ENCODE measurements at places on chromosomes 3 and 15. TPM values are rescaled to one million over a fixed set of nuclear protein-coding genes. Genes with fewer than 3 reads are reported as not detected.

DNA sequence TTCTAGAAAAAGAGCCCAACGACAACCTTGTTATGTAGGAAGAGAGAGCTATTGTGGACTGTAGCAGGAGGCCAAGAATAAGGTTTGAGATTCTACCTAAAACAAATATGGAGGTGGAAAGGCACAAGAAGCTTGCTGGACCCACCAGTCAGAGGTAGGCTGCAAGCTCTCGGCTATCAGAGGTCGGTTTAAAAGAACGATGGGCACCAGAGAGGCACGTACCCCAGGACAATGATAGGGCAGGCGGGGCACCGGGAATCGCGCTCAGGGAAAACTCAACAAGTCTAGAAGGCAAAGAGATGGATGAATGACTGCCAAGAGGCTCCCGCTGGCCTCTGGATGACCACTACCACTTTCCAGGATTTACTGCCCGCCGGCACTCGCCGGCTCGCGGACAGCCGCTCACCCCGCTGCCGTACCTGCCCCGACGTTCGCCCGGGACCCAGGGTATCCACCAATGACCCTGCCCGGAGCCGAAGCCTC, 1.1 kb downstream of the HDGFL3 start:
- DNase-seq, result no peak

GRCh38 chr15:69478259-69478781, 25.7 kb downstream of the RPLP1 start:
- no peak for DNase-seq

DNA sequence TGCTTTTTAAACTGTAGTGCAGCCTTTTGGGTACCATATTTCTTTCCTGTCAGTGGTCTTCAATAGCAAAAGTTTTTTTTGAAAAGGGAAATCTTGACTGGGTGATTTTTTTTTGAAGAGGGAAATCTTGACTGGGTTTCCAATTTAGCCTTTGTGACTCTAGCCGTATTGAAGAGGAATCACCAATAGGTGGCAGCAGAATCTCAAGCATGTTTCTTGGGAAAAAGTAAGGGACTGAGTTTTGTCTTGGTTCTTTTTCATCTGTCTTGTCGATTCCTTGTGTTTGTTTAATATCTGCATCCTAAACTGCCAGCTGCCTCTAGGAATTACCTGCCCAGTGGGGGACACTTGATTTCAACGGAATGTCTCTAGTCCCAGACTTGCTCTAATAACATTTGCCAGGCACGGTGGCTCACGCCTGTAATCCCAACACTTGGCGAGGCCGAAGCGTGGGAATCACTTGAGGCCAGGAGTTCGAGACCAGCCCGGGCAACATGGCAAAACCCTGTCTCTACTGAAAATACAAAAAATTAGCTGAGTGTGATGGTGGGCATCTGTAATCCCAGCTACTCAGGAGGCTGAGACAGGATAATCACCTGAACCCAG, 89.2 kb downstream of the RBPMS2 start:
- DNase-seq, result no peak

DNA sequence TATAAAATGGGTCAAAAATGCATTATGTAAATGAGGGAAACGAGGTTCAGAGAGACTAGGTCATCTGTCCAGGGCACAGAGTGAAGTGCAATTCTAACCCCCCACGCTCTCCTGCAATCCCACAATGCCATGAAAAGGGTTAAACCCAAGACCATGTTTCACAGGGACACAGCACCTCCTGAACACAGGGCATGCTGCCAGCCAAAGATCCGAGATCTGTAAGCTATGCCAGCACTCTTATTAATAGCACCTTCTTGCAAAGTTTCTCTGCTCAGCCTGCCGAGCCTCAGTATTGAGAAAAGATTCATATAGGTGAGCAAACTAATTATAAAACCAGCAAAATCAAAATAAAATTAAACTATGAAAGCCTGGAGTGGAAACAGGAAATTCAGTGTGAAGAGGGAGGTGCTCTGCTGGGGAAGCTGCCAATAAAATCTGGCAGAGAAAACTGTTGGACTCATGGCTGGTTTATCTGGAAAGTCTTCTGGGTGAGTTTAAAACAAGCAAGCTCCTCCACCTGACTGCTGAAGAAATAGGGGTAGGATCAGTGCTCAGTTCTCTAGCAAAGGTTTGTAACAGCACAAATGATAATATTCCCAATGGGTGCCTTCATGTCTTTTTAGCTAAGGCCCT, 50.3 kb downstream of the LRIG1 start:
- no peak for DNase-seq

- DNase-seq, result no peak
These were observed 126.9 kb downstream of the IQCH start for GRCh38 chr15:67381416-67382045.

GRCh38 chr3:85571835-85572234, 613.0 kb downstream of the CADM2 start:
- no peak for DNase-seq

DNA sequence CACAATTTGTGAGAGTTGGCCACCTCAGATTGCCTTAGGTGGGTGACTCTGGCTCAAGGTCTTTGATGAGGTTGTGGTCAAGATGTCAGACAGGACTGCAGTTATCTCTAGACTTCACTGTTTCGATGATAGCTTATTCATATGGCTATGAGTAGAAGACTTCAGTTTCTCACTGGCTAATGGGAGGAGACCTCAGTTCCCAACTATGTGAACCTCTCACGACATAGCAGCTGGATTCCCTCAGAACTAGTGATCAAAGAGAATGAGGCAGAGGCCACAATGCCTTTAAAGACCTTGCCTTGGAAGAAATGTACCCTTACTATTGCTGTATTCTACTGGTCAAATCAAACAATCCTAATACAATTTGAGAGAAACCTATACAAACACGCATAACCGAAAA, 607.5 kb upstream of the ROBO2 start:
- no peak for DNase-seq

DNA sequence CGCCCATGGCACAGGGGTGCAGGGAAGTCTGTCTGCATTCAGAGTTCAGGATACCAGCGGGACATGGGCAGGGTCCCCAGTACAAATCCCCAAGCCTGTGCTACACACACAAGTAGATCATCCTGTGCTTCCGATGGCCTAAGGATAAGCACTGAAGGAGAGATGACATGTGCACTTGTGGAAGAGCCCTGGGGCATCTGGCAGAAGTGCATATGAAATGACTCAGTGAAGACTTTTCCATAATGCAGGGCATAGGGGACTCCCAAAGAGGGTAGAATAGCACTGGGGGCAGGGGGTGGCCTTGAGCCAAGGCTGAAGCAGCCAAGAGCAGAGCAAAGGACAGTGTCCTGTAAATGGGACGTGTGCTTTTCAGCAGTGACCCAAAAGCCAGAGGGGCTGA, 22.9 kb downstream of the ADAMTS17 start:
- DNase-seq, result no peak

DNA sequence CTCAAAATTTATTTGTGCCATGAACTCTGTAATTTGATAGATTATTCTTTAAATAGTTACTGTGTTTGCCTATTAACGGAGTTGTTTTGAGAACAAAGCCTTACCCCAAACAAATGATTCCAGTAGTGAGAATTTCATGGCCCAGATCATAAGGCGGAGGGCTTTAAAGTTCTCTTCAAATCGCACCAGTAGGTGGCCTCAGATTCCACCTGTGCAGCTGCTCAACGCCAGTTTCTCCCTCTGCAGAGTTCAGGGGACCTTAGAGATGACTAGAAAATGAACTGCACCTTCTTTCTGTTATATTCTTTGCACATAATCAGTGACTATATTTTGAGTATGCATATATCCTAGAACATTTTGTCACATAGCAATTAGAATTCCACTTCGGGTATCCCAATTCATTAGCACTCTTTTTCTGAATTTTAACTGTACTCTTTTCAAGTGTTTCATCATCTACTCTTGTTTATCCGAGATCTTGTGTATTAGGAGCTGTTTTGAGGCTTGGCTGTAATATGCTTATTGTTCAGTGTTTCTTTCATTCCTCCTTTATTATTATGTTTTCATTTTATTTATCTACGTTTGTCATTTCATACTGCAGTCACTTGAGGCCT, 232.6 kb upstream of the CHRM5 start:
- DNase-seq, result no peak

GRCh38 chr3:194352667-194353246, 1.6 kb upstream of the CPN2 start:
- DNase-seq, result no peak

DNA sequence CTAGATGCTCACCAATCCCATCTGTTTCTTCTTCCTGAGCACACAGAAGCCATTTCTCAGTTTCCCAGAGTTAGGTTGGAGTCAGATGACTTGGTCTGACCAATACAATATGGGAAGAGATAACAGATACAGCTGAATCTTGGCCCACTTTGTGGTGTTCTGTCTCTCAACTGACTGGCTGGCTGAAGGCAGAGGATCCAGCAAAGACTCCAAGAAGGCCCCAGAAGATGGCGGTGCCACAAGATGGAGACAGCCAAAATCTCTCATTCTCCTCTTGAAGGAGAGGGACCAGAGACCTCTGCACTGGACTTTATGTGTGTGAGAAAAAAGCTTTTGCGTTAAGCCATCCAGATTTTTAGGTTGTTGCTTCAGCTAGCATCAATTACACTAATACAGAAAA, 8.2 kb upstream of the OXSR1 start:
- no peak for DNase-seq

DNA sequence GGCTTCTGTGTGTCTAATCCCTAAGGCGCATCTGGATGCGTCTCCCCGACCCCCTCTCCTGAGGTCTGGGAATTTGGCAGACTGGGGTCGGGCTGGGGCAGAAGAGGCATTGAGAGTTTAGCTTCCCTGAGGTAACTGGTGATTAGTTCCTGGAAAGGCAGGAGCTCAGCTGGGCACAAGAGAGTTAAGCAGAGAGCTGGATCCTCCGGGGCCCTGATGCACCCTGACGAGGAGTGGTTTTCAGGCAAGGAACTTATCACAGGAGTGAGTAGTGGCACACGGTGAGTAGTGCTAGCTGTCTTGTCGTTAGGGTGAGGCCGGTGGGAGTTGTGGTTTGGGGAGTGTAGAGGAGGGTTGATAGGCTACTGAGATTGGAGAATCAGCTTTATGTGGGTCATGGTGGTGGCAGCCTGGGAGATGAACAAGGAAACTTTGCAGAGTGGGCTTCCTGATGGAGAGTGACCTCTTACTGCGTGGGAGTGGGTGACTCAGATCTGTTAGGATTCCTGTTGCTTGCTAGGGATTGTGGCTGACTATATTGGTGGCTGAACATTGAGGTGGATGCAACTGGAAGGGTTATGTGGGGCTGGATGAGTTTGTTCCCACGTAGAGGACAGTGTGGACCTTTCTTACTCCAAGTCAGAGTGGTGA, 897 bp downstream of the RAD54L2 start:
- peak; percentile 30 for DNase-seq

DNA sequence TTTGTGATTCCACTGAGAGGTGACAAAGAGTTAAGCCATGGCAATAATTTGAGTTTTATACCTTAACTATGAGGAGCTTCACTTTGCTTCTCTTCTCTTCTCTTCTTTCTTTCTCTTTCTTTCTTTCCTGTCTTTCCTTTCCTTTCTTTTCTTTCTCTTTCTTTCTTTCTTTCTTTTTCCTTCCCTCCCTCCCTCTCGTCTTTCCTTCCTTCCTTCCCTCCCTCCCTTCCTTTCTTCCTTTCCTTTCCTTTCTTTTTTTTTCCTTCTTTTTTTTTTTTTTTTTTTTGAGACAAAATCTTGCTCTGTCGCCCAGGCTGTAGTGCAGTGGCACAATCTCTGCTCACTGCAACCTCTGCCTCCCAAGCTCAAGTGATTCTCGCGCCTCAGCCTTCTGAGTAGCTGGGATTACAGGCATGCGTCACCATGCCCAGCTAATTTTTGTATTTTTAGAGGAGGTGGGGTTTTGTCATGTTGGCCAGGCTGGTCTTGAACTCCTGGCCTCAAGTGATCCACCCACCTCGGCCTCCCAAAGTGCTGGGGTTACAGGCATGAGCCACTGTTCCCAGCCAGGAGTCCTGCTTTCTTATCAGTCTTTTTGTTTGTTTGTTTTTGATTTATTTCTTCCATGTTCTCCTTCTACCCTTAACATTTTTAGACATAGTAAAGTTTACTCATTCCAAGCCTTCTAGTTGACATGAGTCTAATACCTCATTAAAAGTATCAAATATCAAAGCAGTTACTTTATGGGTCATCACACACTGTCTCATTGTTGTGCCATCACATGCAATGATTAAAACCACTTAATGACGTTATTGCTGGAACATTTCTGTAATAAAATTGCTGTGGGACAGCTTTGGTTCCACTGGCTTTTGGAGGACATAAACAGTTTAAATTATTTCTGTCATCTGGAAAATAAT, 29.9 kb downstream of the SLC49A4 start:
- DNase-seq, result no peak

GRCh38 chr15:29097168-29097567, 172.5 kb downstream of the NSMCE3 start:
- DNase-seq, result no peak

DNA sequence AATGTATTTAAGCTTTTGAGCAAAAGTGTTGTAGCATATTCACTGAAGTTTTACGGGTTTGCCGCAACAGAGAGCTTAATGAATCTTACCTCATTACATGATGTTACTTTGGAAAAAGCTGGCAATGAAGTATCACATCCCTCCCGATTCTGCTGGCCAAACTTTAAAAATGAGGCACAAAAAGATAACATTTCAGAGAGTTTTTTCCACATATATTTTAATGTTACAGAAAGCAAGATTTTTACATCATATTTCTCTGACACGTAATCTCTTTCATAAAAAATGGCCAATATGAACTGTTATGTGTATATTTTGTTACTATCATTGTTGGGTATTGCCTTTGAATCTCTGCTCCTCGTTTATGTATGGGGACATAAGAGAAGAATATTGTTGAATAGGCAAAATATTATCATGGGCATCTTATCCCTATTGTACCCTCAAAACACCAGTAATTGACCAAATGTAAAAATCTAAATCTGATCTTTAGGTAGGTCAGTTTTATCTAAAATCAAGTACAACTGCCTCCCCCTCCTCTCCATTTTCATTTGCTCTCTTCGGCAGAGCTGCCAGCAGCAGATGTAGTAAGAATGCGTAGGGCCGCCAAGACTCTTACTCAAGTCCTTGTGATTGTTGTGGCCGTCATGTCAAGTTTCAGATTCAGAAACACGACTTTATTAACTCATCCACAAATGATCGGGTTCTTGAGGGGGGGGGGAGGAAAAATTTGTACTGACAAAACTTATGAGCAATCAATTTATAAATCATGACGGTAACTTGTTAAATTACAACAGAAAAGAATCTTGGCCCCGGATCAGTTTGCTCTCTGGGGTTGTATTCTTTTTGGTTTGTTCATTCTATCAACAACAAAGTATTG, 106.7 kb upstream of the THRB start:
- no peak for DNase-seq

- no peak for DNase-seq
These were observed 287.3 kb downstream of the UBE2E2 start for GRCh38 chr3:23490459-23490858.

GRCh38 chr3:183837894-183838293, 12.5 kb upstream of the MAP6D1 start:
- no peak for DNase-seq

KLHL40 gene
- 0.19 TPM for total RNA-seq

CNTN4 gene
- total RNA-seq, result 8.2 TPM

C15orf62 gene
- 0.19 TPM for total RNA-seq

DCLK3 gene
- total RNA-seq, result not detected

PRTG gene
- 1.8 TPM for total RNA-seq

IL12A gene
- not detected for total RNA-seq

ACTRT3 gene
- 2.3 TPM for total RNA-seq

ELL3 gene
- 1.1 TPM for total RNA-seq

BRK1 gene
- 88.3 TPM for total RNA-seq
